Activated naive CD8-positive, alpha-beta T cell treated with anti-CD3 and anti-CD28 coated beads for 36 hours (primary cell): ENCODE measurements at places on chromosomes 12 and 14. TPM values are rescaled to one million over a fixed set of nuclear protein-coding genes. Genes with fewer than 3 reads are reported as not detected.

STX2 gene
- 14.0 TPM for total RNA-seq

TDRD9 gene
- 0.54 TPM for total RNA-seq

GPR68 gene
- 14.0 TPM for total RNA-seq

HRK gene
- total RNA-seq: not detected

PLEKHD1 gene
- not detected for total RNA-seq

DUSP16 gene
- 21.6 TPM for total RNA-seq

DNA sequence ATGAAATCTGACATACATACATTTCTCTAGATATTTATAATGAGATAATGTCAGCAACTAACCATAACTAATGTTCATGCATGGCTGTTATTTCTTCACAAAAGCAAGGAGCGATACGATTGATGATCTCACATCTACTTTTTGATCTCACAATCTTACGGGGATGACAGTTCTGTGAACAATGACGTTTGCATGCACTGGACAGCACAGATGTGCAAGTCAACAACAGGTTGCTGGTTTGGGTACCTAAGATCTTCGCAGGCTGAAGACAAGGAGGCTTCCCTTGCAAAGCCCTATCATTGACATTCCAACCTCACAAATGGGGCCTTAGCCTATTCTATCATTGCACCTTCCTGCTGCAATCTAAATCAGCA lies 53.6 kb downstream of the C12orf42 start:
- H3K4me3 ChIP-seq: no peak overlapping the region
- H3K4me1 ChIP-seq: peaks cover 18% of the 10 kb centered on the region
- peak overlapping the region; percentile 92 for H3K27ac ChIP-seq
- peaks cover 3% of the 10 kb centered on the region for H3K36me3 ChIP-seq

GRCh38 chr12:30533558-30534265 lies 162.0 kb downstream of the IPO8 start:
- no peak overlapping the region for H3K27ac ChIP-seq
- no peak overlapping the region for H3K4me3 ChIP-seq
- DNase-seq: no peak
- H3K27me3 ChIP-seq: no peaks in the 10 kb centered on the region
- H3K36me3 ChIP-seq: no peaks in the 10 kb centered on the region

GRCh38 chr12:130121226-130122000 lies 40.9 kb upstream of the FZD10 start:
- H3K36me3 ChIP-seq: peaks cover 1% of the 10 kb centered on the region
- no peak overlapping the region for H3K27ac ChIP-seq
- H3K4me3 ChIP-seq: no peak overlapping the region
- H3K27me3 ChIP-seq: peaks cover 19% of the 10 kb centered on the region
- no peak for DNase-seq

- no peaks in the 10 kb centered on the region for H3K36me3 ChIP-seq
- DNase-seq: no peak
- H3K4me1 ChIP-seq: no peaks in the 10 kb centered on the region
- no peak overlapping the region for H3K27ac ChIP-seq
- peaks cover 22% of the 10 kb centered on the region for H3K27me3 ChIP-seq
Measured at GRCh38 chr12:117882181-117882580, 86.6 kb downstream of the KSR2 start.

DNA sequence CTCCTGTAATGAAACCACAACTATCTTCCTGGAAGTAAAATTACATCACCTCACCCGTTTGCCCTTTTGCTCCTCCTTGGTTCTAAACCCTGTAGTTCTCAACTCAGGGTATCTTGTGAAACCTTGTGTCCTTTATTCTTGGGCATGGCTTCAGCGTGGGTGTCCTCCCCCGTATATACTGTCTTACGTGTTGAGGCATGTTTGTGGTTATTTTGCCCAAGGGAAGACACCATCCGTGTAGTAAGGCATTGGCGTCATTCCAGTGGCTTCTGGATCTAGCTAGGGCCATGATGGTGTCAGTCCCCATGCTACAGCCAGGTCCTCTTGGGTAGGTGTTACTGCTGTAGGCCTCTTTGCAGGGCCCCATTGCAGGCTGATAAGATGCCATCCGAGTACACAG lies 115.4 kb downstream of the ZFP36L1 start:
- no peak overlapping the region for H3K27ac ChIP-seq
- no peak overlapping the region for H3K4me3 ChIP-seq
- H3K36me3 ChIP-seq: no peaks in the 10 kb centered on the region
- peaks cover 33% of the 10 kb centered on the region for H3K4me1 ChIP-seq
- no peak for DNase-seq

GRCh38 chr14:103480595-103480994 lies 42.0 kb downstream of the CKB start:
- H3K27me3 ChIP-seq: no peaks in the 10 kb centered on the region
- H3K4me1 ChIP-seq: peaks cover 18% of the 10 kb centered on the region
- H3K27ac ChIP-seq: peak overlapping the region; percentile 44
- DNase-seq: no peak
- peaks cover 26% of the 10 kb centered on the region for H3K36me3 ChIP-seq

- peaks cover 2% of the 10 kb centered on the region for H3K27me3 ChIP-seq
- no peak overlapping the region for H3K4me3 ChIP-seq
- H3K4me1 ChIP-seq: no peaks in the 10 kb centered on the region
- DNase-seq: no peak
- no peak overlapping the region for H3K27ac ChIP-seq
Measured at GRCh38 chr12:5307065-5307464, 124.8 kb upstream of the NTF3 start.

DNA sequence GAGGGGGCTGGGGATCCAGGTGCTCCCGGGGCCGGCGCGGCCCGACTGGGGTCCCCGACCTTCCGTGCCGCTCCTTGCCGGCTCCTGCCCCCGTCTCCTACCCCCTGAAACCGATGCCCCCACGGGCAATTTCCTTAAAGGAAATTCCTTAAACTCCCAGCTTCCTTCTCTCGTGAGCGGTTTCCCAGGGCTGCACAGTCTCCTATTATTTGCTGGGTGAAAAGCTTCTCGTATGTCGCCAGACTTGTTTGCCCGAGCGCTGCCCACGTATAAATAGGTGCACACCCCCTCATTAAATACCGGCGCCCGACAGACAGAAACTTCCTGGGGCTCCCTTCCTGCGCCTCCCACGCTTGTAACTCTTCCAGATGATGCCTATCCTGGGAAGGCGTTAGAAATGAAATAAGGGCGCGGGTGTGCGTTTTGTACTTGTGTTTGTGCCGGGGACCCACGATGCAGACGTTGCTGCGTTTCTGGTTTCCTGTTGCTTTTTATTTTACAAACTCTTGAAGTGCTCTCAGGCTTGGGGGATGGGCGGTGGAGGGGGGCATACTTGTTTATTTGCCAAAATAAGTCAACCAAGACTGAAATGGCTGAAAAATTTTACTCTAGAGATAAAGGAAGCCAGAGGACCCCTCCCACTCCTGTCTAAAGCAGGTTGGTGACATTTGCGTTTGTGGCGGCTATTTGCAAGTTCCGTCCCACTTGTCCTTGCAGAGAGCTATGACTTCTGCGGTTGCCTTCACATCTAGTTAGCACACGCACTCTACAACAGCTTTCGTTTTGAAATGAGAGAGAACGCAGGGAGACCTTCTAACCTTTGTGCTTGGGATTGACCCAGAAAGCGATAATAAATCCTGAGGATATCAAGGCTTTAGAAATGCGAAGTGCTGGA lies 1.0 kb downstream of the HIP1R start:
- H3K4me3 ChIP-seq: peak overlapping the region; percentile 93
- H3K36me3 ChIP-seq: peaks cover 7% of the 10 kb centered on the region
- peak overlapping the region; percentile 90 for H3K27ac ChIP-seq
- peak; percentile 54 for DNase-seq
